Activated T-cell treated with anti-CD3 and anti-CD28 coated beads, Interleukin-2, amount 50 U/mL, for 24 hours (primary cell): ENCODE measurements at places on chromosomes 4 and X.

GRCh38 chr4:104344342-104344980 lies 150.2 kb downstream of the CXXC4 start:
- no peak for DNase-seq

- no peak for DNase-seq
These were observed 16.5 kb upstream of the ENPP6 start for GRCh38 chr4:184234155-184234554.

DNA sequence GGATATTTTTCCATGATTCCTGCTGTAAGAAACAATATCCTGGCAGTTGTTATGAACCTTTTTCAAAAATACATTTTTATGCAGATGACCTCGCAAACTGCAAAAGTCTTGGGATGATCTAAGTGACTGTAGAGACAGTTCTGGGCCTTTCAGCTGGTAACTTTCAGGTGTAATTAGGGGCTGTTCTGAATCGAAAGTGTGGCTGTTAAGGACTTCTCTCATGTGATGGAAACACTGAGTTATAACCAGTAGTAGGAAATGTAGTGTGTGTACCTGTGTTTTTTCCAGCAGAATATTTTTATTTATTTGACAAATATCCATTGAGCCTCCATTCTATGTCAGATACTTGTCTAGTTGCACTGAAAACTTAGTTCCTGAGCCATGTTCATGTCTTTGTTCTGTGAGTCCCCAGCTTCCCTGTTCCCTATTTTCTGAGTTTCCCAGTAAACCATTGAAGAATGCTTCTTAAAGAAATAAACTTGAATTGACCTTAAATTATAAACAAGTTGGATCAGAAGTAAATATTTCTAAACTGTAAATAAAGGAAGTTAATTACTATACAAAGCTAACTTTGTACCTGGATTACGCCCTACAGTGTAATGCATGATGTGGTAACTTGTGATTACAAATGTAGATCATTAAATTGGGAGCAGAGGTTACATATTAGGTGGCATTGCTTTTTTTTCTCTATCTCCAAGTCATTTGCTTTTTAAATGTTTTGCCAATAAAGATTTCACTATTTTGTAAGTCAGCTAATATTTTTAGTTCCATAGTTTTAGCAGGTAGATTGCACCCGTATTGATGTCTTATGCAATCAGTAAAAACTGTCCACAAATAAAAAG lies 33.7 kb upstream of the HPGD start:
- DNase-seq = no peak

GRCh38 chr4:156686120-156686519 lies 285.5 kb downstream of the PDGFC start:
- DNase-seq = no peak

DNA sequence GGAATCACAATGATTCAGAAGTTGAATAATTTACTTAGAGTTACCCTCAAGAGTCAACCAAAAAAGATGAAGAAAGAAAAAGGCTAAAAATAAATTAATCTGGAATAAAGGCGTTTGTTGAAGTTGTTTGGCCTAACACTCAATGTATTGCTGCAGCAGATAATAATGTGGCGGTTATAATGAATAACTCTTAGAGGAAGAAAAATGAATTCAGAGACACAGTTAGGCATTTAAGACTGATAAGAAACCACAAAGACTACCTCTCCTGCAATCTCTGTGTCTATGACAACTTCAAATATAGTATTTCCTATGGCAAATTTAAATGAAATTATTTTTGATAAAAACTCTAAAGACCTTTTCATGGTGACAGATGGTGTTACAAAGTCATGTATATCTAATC lies 1369.1 kb upstream of the AGA start:
- DNase-seq = no peak

DNA sequence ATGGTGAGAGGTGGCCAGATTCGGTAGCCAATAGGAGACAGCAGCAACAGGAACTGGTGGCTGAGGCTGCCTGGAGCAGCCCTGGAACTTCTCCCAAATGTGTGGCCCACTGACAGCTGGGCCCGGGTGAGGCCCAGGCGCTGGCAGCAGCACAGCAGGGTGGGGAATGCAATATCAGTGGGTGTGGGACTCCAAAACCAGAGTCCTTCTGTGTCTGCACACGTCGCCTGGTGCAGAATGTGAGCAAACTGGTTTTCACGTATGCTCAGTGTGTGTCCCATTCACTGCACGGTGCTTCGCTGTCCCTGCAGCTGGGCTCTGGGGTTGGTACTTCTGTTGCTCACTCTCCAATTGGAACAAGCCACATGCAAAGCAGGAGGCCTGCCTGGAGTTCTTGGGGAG lies 14.4 kb upstream of the CENPU start:
- DNase-seq = no peak

GRCh38 chr4:109684727-109685126 lies 18.5 kb downstream of the CASP6 start:
- no peak for DNase-seq

GRCh38 chrX:53950130-53950733 lies 94.0 kb downstream of the PHF8 start:
- DNase-seq = no peak

- DNase-seq = no peak
These were observed 47.8 kb upstream of the SETD7 start for GRCh38 chr4:139603576-139604410.

DNA sequence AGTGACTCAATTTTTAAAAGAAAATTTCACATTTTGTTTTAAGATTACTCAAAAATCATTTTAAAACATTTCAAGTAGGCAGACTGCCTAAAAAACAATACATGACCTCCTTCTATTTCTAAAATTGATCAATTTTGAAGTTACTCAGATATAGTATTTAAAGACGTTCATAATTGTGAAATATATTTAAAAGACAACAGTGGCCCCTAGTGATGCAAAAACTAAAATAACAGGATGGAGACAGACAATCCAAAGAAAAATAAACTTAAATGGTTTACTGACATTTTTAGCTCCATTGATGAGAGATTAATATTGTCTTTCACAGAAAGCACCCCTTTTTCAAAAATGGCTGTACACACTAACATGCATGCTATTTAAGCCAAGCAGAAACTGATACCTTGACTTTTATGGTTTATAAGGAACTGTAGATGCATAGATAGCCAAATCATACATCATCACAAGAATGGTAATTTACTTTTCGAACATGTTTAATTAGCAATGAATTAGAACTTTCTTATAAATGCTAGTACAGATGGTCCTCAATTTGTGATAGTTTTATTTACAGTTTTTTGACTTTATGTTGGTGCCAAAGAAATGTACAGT lies 69.8 kb upstream of the FAT4 start:
- DNase-seq = no peak

DNA sequence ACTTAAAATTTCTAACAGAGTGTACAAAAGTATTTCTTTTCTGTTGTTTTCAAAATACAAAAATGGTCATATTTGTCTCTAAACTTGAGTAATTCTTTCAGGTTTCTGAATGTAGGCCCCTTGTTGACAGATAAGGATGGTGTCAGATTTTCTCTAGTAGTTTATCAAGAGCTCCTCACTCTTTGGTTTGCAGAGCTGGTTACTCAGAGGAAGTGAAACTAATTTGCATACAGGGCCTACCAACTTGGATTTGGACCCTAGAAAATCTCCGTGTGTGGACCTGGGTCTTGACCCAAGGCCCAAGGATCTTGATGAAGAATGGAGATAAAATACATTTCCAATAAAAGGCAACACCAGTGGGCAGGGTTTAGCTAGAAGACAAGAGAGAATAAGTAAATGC lies 433 bp upstream of the ADH6 start:
- no peak for DNase-seq

GRCh38 chrX:9257718-9258420 lies 207.0 kb upstream of the TBL1X start:
- DNase-seq = no peak

DNA sequence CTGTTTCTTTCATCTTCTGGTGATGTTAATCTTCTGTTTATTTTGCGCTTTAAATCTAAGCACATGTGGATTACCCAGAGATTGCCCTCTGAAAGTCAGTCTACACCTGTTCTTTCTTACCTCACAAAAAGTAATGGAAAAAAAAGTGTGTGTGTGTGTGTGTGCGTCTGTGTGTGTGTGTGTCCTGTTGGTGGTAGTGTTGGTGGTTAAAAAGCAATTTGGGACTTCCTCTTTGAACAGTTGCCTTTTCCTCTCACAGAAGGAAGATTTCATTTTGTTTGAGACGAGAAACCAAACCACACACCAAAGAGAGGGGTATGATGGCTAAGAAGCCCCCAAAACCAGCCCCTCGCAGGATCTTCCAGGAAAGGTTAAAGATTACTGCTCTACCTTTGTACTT lies at the start of gene STAP1:
STAP1 (plus strand) TSS at position 235 of the 400 bp plus-strand sequence; CDS start at position 318, 83 bp downstream.
- no peak for DNase-seq

DNA sequence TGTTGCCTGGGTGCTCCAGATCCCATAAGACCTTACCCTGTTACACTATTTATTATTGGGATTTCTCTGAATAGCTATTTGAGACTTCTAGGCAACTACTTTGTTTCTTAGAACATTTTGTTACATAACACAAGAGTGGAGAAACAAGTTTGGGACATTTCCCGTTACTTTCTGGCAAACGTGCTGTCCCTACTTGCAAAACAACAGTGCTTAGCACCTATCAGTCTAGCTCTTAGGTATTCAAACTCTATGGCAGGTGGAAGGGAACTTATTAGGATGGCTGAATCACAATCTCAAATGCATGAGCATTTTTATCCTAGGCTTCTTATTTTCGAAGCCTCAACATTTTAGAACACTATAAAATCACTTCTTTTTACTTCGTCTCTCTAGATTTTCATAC lies 613.6 kb downstream of the DMD start:
- no peak for DNase-seq

DNA sequence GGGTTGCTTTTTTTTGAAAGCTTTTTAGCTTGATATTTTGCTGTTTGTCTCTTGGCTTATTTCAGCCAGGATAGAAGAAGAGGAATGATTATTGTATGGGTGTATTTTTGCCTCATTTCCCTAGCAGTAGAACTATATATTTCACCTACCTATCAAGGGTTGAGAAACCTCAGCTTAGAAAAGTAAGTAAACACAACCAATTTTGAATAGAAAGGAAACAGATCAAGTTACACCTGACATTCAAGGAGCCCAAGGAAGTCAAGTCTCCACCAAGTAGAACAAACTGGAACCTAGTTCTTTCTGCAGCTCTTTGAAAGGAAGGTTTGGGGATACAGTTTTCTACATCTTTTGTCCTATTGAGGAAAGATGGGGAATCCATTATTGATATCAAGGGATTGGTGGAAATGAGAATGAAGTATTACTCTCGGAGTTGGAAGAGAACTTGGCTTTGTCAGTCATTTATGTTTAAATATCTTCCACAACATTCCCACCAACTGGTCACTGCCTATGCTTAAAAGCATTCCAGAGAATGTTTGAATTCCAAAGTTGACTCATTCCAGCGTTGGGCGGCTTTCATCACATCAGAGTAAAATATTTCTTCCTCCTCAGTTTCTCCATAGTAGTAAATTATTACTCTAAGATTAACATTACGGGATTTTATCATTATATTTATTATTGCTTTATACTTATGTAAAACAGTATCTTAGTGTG lies 207.8 kb upstream of the CNKSR2 start:
- no peak for DNase-seq

DNA sequence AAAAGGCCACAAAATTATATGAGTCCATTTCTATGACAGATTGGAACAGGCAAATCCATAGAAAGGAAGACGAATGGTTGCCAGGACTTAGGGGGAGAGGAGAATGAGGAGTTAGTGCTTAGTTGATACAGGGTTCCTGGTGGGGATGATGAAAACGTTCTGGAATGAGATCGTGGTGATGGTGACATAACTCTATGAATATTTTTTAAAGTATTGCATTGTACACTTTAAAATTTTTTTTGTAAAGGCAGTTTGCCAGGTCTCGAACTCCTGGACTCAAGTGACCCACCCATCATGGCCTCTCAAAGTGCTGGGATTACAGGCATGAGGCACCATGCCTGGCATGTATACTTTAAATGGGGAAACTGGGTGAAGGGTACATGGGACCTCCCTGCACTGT lies 9.9 kb upstream of the CCNQ start:
- DNase-seq = no peak

GRCh38 chr4:10245751-10246150 lies 129.2 kb upstream of the WDR1 start:
- no peak for DNase-seq

GRCh38 chrX:110734894-110735541 lies 60.6 kb downstream of the CHRDL1 start:
- no peak for DNase-seq

DNA sequence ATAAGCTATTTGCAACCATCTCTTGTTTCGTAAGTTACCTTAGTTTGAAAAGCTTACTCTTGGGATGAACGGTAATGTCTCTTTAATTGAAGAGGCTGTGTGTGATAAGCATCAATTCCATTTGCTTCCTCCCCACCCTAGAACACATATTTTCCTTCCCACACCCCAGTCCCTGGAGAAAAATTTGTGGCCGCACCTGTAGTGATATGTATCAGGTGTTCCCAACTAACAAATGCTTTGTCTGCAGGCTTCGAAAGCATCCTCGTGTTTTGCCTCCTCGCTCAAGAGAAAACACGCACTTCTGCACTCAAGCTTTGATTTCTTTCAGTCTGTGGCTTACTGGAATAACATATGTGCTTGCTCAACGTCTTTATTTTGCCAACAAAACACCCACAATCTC lies 143.8 kb upstream of the OTUD4 start:
- DNase-seq = no peak

DNA sequence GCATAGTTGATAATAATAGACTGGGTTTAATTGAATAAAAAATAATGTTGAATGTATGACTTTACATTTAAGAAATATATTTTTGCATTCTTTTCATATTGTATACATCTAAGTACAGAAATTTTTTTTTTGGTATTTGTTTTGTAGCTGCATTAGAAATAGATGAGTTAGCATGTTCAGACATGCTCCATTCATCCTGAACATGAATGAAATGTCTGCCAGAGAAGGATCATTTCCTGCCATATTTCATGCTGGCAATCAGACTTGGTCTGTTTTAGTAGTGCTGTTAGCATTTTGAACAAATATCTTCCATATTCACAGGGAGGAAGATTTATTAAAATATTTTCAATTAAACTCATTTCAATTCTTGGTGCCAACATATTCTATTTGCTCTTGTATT lies 98.9 kb downstream of the FRMPD4 start:
- DNase-seq = no peak

- no peak for DNase-seq
These were observed 124.7 kb upstream of the NALF2 start for GRCh38 chrX:69379412-69379811.

DNA sequence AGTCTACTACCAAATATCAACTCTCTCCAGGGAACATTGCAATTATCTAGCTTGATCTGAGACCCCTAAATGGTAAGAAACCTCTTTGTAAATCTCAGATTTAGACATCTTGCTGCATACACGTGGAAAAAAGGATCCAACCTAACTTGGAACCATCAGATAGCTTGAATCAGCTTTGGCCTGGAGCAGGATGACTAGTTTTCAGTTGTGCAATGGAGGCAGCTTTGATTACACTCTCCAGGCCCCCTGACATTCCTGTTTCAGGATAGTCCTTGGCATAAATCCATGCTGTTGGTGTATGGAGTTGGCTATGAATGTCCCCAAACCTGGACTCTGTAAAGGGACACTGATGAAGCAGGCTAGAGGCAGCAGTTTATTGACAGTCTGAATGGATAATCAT lies 1061.9 kb upstream of the TENM3 start:
- DNase-seq = no peak
